Kidney glomerular epithelial cell (primary cell): ENCODE measurements at places on chromosomes 13 and 19.
A peak's percentile ranks its signal among the peaks of the same experiment; 100 is the strongest.

DNA sequence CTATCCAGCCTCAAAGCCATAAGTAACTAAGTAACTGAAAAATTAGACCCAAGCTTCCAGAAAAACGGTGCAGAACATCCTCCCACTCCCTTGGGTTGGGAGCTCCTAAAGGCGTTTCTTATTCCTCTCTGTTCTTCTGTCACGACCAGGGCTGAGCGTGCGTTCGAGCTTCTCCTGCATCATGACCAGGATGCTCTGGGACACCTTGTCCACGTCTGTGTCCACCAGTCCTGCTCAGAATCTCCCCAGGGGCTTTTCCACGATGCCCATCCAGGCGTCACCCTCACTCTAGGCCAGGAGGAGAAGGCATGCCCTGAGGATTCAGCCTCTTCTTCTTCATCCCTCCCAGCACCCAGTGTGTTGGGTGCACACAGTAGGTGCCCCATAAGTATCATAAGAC is 37.8 kb upstream of the GAS6 start:
- no peak for DNase-seq

- no peak for DNase-seq
Observed at GRCh38 chr13:28347456-28348371, 147.2 kb downstream of the FLT1 start.

DNA sequence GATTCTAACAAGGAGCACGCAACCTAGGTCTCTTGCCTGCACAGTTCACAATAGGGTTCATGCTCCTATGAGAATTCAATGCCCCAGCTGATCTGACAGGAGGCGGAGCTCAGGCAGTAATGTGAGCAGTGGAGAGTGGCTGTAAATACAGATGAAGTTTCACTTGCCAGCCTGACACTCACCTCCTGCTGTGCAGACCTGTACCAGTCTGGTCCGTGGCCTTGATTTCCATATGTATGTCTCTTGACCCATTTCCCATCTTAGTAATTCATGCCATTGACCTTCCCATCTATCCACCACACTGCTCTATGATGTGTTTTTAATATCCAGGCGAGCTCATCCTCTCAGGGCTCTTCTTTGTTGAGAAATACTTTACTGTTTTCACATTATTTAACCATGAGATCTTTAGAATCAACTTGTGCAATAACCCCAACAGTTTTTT is 95.2 kb downstream of the LRCH1 start:
- no peak for DNase-seq

DNA sequence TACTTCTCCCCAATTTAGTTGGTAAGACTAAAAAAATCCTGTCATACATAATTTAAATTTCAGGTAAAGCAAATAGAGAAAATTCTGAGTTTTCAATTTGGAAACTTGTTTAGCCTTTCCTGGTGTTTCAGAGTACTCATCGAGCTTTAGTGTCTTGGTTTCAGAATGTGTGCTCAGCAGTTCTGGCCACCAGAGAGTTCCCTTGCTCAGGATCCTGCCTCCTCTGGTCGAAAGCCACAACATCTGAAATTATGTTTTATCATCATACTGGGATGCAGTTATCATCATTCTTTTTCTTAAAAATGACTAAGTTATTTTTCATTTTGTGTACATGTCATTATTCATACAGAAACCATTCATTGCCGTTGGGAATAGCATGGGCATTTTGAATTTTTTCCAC is 263.2 kb upstream of the SPRY2 start:
- no peak for DNase-seq

DNA sequence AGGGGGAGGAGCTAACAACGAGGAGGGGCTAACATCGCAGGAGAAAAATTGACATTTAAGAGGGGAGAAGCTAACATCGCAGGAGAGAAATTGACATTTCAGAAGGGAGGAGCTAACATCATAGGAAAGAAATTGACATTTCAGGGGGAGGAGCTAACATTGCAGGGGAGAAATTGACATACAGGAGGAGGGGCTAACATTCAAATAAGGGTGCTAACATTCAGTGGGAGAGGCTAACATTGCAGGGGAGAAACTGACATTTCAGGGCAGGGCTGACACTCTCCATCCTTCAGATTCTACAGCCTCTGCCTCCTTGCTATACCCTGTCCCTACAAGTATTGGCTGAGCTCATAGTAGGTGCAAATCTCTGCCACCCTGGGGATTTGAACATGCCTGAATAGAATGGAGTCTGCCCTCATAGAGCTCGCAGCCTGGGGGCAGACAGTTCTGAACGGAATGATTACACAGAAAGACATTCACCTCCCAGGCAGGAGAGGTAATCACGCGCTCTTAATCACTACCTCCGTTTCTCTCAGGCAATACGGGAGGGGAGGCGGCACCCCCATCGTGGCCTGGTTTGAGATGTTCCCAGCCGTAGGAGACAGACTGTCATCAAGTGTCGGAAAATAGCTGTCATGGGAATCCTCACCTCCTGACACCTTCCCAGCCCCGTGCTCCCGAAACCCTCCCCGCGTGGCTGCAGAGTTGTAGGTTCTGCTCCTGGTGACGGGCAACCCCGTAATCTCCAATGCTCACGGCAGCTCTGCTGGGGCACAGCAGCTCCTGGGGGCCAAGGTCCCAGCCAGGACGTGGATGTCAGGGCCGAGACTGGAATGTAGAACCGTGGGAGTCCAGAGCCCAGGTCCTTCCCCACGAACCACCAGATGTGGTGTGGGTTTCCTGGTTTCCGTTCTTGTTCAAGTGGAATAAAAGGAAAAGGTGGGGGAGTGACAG is 9.5 kb downstream of the GPR32 start:
- peak; percentile 16 for DNase-seq

DNA sequence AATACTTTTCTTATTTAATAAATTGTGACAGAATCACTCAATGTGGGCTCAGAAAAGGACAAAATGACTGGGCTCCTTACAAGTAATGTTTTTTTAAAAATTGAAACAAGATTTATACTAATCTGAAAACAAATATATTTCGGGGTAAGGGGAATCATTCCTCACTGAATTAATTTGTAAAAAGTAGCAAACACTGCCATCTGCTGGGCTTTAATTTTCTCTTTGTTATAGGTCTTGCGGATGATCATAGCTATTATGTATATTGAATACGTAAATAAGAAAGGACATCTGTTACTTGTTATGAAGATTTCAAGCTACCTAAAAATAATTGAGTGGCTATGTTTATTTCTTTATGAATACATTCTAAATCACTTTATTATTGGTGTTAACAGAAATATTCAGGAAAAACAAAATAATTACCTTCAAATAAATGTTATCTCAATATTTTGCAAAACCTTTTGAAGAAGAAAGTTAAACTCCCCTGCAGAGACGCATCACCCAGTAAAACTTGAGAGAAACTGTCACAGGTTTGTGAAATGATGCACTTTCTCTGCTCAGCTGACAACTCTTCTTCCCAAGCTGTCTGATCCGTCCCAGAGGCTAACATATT is 17.8 kb upstream of the ENOX1 start:
- peak; percentile 28 for DNase-seq

DNA sequence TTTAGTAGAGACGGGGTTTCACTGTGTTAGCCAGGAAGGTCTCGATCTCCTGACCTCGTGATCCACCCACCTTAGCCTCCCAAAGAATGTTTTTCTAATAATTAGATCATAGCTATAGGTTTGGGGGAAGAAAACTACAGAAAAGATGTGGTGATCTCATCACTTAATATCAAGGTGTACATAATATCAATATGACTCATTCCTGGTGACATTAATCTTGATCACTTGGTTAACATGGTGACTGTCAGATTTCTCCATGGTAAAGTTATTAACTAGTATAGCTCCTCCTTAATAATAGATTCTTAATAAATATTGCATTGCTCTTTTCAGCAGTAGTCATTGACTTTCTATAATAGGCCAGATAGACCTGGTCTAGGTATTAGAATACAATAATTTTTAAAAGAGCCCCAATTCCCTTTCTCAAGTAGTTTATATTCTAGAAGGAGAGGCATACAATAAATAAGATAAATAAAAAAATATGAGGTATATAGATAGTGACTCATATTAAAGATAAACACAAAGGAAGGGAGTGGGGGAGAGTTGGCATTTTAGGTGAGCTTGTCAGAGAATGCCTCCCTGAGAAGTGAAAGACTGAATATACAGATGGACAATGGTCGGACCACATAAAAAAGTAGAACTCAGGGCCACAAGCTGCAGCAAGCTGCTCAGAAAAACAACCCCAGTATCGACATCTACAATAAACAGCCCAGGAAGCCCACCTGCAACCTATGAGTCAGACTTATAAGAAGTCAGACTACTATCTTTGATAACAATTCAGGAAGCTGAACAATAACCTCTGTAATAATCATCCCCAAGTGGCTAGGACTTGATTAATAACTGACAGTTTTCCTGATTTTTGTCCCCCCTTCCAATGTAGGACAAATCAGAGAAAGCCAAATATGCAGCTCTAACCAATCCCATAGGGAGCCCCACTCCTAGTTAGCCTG is 210.8 kb downstream of the RFC3 start:
- DNase-seq, result no peak

DNA sequence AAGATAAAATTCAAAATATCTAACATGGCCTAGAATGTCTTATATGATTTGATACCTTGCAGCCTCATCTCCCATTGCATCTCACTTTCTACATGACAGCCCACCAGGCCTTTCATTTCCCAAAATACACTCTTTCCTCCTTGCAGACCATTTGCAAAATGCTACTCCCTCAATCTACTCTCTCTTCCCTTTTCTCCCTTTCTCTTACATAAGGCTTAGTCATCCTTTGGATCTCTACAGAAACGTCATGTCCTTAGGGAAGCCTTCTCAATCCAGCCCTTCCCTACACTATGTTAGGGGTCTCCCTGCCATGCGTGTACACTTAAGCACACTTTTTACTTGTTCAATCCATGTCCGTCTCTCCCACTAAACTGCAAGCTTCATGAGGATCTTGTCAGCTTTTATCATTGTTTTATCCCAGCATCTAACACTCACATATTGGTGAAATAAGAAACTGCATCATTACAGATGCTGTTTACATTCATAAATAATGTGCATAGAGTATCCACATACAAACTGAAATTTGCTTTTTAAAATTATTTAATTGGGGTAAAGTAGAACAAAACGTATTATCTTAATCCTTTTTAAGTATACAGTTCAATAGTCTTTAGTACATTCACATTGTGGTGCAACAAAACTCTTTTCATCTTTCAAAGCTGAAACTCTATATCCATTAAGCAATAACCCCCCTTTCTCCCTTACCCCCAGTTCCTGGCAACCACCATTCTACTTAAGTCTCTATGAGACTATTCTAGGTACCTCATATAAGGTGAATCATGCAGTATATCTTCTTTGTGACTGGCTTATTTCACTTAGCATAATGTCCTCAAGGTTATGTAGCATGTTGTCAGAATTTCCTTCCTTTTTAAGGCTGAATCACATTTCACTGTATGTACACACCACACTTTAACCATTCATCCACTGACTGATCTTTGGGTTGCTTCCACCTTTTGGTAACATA is 11.5 kb upstream of the WBP4 start:
- DNase-seq, result no peak

- DNase-seq, result no peak
Observed at GRCh38 chr13:79380997-79381396, 25.1 kb downstream of the RBM26 start.

GRCh38 chr19:55962186-55962585 is 14.6 kb downstream of the NLRP8 start:
- DNase-seq, result no peak

DNA sequence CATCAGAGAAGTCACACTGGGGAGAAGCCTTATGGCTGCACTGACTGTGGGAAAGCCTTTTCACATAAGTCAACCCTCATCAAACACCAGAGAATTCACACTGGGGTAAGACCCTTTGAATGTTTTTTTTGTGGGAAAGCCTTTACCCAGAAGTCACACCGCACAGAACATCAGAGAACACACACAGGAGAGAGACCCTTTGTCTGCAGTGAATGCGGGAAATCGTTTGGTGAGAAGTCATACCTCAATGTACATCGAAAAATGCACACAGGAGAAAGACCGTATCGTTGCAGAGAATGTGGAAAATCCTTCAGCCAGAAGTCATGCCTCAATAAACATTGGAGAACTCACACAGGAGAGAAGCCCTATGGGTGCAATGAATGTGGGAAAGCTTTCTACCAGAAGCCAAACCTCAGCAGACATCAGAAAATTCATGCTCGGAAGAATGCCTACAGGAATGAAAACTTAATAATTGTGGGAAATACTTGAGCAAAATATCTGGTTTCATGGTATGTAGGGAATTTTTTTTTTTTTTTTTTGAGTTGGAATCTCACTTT is 30.7 kb downstream of the ZNF793 start:
- no peak for DNase-seq

DNA sequence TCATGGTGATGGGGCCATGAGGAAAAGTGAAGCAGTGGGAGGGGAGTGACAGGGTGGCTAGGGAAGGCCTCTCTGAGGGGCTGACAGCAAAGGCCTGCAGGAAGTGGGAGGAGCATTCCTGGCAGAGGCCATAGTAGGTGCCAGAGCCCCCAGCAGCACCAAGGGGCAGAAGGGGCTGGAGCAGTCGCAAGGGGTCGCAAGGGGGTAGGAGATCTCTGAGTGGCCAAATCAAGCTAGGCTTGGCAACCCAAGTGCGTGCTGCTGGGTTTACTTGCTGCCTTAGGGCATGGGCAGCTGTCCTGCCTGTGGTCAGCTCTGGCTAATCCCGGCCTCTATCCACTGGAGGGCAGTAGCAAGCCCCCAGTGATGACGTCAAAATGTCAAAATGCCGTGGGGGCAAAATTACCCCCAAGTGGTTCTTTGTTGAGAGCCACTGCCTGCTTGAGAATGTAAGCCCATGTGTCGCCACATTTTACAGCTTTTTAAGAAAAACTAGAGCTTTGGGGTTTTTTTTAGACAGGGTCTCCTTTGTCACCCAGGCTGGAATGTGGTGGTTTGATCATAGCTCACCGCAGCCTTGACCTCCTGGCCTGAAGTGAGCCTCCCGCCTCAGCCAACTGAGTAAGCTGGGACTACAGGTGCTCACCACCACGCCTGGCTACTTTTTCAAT is 11.8 kb downstream of the CCDC97 start:
- peak; percentile 28 for DNase-seq

DNA sequence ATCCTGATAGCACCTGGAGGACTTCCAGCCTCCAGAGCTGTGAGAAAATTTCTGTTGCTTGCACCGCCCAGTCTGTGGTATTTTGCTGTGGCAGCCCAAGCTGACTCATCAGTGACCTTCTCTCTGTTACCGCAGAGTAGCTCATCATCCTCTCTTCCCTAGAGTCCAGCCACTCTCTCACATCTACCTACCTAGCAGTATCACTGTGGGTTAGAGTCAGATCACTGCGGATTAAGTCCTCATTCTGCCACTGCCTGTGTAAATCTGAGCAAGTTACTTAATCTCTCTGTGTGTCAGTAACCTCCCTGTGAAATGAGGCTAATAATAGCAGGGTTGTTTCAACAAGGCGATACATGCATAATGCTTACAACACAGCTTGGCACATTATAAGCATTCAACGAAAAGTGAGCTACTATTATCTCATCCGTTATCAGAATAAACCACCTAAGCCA is 40.3 kb upstream of the USPL1 start:
- DNase-seq, result peak; percentile 78

- peak; percentile 77 for DNase-seq
Observed at GRCh38 chr13:106533101-106533942, 2.1 kb downstream of the EFNB2 start.

GRCh38 chr13:45522571-45522970 is 57.8 kb downstream of the COG3 start:
- no peak for DNase-seq
